Upper lobe of right lung (tissue), 1 donor: ENCODE measurements at places on chromosomes 1 and 21. TPM values are rescaled to one million over a fixed set of nuclear protein-coding genes. Genes with fewer than 3 reads are reported as not detected.

The GSTM5 gene
- total RNA-seq, result 18.1 TPM

The AADACL3 gene
- total RNA-seq, result not detected

- no peak for DNase-seq
Observed at GRCh38 chr1:58456470-58456869, 90.1 kb downstream of the OMA1 start.

The OR6K3 gene
- total RNA-seq, result 2.3 TPM

The LRRC71 gene
- total RNA-seq, result 0.26 TPM

The XKR8 gene
- 8.7 TPM for total RNA-seq

DNA sequence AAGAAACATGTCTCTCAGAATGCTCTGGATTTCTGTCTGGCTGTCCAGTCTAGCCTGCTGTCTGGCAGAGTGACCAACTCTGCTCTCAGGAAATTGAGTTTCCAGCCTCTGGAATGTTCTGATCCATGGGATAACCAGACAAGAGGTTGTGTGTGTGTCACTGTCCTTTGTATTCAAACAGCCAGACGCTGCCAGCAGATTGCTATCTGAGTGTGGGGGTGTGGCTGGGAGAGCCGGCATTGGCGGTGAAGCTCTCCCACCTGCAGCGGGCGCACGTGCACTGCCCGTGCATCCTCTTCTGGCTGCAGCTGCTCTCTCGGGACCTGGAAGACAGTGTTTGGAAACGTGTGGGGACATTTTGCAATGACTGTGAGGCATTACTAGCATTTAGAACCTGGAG, 26.1 kb downstream of the PKP1 start:
- peak; percentile 80 for DNase-seq

DNA sequence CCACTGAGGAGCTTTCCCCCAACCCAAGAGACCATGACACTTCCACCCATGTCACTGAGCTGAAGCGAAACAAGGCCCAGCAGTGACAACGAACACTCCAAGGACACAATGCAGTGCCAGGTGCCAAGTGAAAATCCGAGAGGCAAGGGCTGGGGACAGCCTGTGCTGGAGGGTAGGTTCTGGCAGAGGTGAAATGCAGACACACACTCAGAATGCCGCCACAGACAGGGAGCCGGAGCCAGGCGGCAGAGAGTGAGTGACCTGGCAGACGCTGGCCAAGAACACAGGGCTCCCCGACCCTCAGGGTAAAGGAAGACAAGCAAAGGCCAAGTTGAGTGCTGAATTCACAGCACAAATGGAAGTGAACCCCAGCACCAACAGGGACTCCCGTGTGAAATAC, 78.9 kb downstream of the CD46 start:
- peak; percentile 61 for DNase-seq

GRCh38 chr1:210246447-210246846, 13.9 kb downstream of the SERTAD4 start:
- no peak for DNase-seq

The SLC16A4 gene
- 15.9 TPM for total RNA-seq

The GUCA2A gene
- not detected for total RNA-seq

DNA sequence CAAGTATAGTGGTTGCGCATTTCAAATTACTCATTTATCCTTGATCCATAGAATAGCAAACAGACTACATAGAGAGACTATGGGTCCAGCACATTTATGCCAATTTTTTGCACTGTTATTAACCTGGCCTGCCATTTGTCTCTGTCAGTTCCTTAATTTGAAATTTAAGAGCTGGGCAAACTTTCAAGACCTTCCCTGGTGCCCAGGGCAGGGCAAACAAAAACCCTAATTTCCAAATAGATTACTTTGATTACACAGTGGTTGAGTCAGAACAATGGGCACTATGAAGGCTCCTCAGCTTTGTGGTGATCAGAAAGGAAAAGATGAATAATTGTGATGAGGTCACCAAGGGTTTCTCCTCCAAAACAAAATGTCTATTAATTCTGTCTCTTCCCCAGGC, 80.6 kb downstream of the TNFSF18 start:
- DNase-seq, result no peak
